Kidney (tissue), 22 donors: ENCODE measurements at places on chromosomes 2 and 18. TPM values are rescaled to one million over a fixed set of nuclear protein-coding genes. Genes with fewer than 3 reads are reported as not detected.

GRCh38 chr2:159609811-159610549 is 6.4 kb downstream of the BAZ2B start:
- DNase-seq: no peak

CLEC4F gene
- 0.72 TPM for total RNA-seq

DNA sequence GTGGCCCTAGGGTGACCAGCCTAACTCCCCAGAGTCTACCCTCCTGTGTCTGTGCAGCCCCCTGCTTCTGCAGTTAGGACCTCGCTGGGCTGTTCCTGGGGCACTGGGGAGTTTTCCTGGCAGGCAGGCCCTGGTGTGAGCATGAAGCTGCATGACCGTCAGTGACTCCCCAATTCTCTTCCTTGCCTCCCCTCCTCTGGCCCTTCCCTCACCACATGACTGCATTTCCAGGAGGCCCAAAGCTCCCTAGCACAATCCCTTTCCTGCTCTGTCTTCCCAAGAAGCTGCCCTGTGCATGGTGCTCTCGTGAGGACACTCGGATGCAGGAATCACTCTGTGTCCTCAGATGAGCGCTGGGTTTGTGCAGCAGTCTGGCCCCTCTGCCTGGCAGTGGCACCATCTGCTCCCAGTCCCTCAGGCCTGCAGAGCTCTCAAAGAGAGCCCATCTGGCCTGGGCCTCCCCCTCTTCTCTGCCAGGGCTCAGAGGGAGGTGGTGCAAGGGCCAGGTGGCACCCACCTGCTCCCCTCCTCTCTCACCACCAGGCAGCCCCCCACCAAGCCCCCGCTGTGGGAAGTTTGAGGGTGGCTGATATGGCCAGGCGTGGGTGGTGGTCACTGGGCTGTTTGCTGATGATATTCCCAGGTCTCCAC is 125.6 kb upstream of the HS6ST1 start:
- DNase-seq: no peak

- peak; percentile 85 for DNase-seq
Observed at GRCh38 chr2:215619022-215619958, 183.4 kb upstream of the FN1 start.

LBX2 gene
- total RNA-seq: 2.5 TPM

- DNase-seq: no peak
Observed at GRCh38 chr18:41879256-41879655, 75.8 kb upstream of the PIK3C3 start.

KLHL14 gene
- 15.4 TPM for total RNA-seq

DSC2 gene
- total RNA-seq: 19.8 TPM

GRCh38 chr2:69139778-69140670 is 127.0 kb downstream of the ANTXR1 start:
- DNase-seq: peak; percentile 23

RAPH1 gene
- total RNA-seq: 90.7 TPM

AQP12B gene
- total RNA-seq: not detected

POTEC gene
- total RNA-seq: not detected

SLC11A1 gene
- 37.6 TPM for total RNA-seq

DUSP28 gene
- 7.0 TPM for total RNA-seq

DNA sequence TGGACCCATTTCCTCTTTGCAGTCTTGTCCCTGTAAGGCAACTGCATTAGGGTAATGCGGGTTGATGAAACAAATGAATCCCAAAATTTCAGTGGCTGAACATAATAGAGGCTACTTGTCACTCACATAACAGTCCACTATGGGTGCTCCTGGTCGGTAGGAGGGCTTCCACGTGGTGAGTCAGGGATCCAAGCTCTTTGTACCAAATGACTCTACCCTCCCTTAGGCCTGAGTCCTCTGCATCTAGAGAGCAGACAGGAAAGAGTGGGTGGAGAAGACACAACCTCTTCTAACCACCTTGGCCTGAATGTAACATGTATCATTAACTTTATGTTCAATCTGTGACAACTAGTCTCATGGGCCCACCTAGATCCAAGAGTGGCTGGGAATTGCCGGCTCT is 86.2 kb upstream of the HAAO start:
- no peak for DNase-seq

FAP gene
- total RNA-seq: 3.3 TPM

- no peak for DNase-seq
Observed at GRCh38 chr2:231315896-231316295, 79.6 kb upstream of the B3GNT7 start.

GRCh38 chr2:137155356-137156104 is 390.2 kb downstream of the THSD7B start:
- DNase-seq: no peak

GRCh38 chr2:32752205-32752604 is 124.4 kb downstream of the TTC27 start:
- no peak for DNase-seq

- peak; percentile 59 for DNase-seq
Observed at GRCh38 chr2:197164141-197164754, 146.3 kb downstream of the ANKRD44 start.

SF3B1 gene
- total RNA-seq: 244 TPM

- DNase-seq: no peak
Observed at GRCh38 chr2:73697606-73698005, 39.5 kb downstream of the TPRKB start.

TCF7L1 gene
- total RNA-seq: 12.5 TPM

DNA sequence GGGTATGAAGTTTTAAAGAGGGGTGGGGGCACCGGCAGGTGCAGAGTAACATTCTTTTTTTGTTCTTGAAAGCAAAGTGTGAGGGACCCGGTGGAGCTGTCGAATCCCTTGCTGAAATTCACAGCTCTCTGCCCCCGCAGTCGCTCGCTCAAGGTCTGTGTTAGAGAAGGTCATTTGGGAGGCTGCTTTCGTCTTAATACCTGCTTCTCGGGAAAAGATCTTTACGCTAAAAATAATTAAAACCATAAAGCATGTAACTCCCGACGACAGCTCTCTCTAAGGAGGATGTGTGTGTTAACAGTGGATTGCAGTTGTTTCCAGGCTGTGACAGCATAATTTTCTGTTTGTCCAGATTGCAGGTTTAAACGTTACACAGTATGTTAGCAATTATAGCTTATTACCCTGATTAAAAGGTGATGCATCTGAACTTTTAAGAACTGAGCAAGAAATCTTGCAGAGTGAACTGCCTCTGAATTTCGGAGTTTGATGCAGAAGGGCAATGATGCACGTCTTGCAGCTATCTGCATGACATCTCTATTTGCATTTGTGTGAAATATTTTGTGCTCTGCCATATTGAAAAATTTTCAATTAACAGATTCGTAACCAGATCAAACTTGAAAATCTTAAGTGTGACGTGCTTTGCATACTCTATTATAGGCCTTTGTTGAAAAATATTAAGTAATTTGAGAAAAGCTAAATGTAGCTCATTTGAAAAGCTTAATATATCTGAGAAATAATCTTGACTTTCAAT is 954 bp downstream of the RAPGEF4 start:
- DNase-seq: no peak

DNA sequence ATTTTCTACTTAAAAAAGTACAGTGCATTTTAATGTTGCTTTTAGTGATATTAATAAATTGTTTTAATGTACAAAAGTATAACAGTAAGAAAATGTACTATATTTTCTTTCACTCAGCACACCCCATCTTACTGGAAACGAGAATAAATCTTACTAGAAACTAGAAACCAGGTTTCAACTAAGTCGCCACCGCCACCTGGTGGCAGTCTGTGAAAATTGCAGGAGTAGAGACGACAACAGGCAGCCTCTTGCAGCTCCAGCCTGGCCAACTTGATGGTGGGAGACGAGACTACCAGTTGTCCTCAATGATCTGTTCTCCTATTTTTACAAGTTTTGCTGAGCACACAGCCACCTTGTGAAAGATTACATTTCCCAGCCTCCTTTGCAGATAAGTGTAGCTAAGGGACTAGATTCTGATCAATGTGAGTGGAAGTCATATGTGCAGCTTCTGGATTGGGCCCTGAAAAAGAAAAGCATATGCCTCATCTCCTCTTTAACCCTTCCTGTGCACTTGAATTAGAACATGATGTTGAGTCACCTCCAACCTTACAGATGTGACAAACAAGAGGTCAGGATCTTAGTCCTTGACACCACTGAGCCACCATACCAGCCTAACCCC is 8.7 kb downstream of the OTOF start:
- no peak for DNase-seq

- DNase-seq: no peak
Observed at GRCh38 chr18:58367425-58368140, 261.3 kb downstream of the ALPK2 start.

MALL gene
- 26.2 TPM for total RNA-seq

GRCh38 chr18:47593744-47594472 is 336.6 kb downstream of the SMAD2 start:
- no peak for DNase-seq
